ENCODE measurements at places on chromosomes 3 and 15.

DNA sequence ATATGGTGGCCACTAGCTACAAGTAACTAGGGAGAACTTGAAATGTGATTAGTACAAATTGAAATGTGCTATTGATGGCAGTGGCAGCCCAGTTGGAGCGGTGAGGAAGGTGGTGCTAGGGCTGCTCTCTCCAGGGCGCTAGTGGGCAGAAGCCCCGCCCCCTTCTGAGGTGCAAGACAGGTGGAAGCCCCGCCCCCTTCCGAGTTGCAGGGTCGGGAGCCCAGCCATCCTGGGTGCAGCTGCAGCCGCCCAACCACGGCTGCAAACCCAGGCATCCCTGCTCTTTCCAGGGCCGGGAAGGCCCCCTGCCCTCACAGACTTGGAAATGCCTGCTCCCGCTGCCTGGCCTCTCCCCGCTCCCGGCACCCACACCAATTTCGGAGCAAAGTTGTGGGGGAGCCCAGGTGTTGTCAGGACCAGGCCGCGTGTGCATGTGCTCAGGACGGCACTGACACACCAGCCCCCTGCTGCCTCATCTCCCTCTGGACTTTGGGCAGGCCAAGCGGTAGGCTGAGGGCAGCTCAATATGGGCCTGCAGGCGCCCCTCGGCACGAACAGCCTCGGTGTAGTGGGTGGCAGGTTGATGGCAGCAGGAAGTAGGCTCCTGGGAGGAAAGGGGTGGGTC, 10.0 kb downstream of the ATR start:
- DNase-seq: no peak

DNA sequence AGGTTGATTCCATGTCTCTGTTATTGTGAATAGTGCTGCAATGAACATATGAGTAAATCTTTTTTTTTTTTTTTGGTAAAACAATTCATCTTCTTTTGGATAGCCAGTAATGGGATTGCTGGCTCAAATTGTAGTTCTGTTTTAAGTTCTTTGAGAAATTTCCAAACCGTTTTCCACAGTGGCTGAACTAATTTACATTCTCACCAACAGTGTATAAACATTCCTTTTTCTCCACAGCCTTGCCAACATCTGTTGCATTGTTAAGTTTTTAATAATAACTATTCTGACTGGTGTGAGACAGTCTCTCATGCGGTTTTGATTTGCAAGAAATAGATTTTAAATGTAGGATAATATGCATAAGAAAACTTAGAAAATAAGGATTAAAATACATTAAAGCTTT, 279.0 kb upstream of the EPHA3 start:
- no peak for DNase-seq

- DNase-seq: no peak
Measured at GRCh38 chr3:11541321-11542303, 102.1 kb downstream of the VGLL4 start.

DNA sequence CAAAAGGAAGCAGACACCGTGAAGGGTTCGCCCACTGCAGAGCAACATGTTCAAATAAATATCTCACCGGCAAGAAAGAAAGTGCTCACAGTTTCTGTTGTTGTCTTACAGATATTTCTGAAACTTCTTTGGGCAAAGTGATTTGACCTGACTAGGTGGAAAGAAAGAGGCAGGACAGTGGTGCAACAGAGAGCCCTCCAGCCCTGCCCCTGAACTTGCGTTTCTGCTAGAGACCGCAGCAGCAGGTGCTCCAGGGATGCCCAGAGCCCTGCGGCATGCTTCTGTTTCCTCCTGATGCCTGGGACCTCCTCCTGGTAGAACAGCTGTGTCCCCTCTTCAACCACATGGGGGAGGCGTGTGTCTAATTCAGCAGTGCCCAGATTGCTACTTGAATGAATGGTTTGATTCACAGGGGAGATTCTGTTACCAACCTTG, 123.4 kb downstream of the ATP10A start:
- no peak for DNase-seq

GRCh38 chr3:113006359-113007056, 15.7 kb downstream of the GTPBP8 start:
- DNase-seq: no peak
